ENCODE measurements at places on chromosomes 12 and 14. TPM values are rescaled to one million over a fixed set of nuclear protein-coding genes. Genes with fewer than 3 reads are reported as not detected.

GRCh38 chr14:85459361-85460000 lies 70.5 kb upstream of the FLRT2 start:
- no peak for DNase-seq

- no peak for DNase-seq
These were observed 36.0 kb downstream of the MAP3K9 start for GRCh38 chr14:70773182-70773862.

- no peak for DNase-seq
These were observed 599.8 kb upstream of the TMEM132C start for GRCh38 chr12:127667131-127667685.

DNA sequence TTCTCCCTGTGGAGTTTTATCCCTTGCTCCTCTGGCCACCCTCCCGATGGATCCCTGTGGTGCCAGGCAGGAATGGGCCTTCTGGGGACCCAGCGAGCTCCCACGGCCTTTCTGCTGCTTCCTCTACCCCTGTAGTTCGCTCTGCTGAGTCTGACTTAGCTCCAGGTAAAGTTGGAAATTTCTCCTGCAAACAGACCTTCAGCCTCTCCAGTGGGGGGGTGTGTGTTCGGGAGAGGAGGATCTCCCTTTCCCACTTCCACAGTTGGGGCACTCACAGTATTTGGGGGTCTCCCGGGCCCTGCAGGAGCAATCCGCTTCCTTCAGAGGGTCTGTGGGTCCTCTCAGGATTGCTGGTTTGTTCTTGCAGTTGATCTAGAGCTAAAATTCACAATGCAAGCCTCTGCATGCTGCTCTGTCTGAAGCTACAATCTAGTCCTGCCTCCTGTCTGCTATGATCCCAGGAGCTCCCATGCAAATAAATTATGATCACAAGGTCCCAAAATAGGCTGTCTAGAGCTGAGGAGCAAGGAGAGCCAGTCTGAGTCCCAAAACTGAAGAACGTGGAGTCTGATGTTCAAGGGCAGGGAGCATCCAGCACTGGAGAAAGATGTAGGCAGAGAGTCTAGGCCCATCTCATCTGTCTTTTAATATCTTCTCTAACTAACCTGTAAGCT lies 18.3 kb downstream of the MTRFR start:
- DNase-seq, result no peak

DNA sequence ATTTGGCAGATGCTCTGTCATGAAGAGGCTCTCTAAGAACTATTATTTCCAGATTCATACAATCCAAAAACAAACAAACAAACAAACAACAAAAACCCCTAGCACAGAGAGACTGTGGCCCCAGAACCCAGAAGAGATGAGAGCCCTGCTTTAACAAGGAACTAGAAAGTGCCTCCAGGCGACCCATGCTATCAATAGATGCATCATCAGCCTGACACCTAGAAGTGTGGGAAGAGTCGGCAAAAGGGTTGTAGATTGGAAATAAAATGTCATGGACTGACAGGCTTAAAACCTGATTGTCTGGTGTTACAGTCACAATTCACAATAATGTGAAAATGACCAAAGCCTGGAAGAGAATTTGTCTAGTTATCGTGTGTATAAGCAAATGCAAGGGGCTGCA lies 50.6 kb upstream of the FLRT2 start:
- no peak for DNase-seq

DNA sequence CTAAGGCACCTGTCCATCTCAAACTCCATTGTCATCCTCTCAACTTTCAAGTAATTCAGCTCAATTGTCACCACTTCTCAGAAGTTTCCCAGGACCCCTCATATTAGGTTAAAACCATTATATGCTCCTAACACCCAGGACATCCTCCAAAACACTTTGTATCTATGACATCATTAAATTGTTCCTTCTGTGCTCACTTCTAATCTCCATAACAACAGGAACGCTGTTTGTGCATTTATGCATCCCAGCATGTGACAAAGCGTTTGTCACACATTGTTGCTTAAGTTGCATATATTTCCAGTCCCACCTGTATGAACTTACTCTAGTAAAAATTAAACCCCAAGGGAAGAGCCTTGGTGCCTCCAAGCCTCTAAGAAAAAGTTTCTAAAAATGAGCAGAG lies 133.9 kb downstream of the TBX5 start:
- DNase-seq, result no peak

The MSI1 gene
- total RNA-seq, result 64.5 TPM

- peak; percentile 70 for DNase-seq
These were observed at the start of gene PTPRO for GRCh38 chr12:15322164-15323061. TSS of gene PTPRO (plus strand) at chr12:15322508.

The CCDC196 gene
- not detected for total RNA-seq

The SUOX gene
- 23.2 TPM for total RNA-seq

GRCh38 chr14:93207468-93208308 lies 632 bp downstream of the UBR7 start:
- DNase-seq, result peak; percentile 68

DNA sequence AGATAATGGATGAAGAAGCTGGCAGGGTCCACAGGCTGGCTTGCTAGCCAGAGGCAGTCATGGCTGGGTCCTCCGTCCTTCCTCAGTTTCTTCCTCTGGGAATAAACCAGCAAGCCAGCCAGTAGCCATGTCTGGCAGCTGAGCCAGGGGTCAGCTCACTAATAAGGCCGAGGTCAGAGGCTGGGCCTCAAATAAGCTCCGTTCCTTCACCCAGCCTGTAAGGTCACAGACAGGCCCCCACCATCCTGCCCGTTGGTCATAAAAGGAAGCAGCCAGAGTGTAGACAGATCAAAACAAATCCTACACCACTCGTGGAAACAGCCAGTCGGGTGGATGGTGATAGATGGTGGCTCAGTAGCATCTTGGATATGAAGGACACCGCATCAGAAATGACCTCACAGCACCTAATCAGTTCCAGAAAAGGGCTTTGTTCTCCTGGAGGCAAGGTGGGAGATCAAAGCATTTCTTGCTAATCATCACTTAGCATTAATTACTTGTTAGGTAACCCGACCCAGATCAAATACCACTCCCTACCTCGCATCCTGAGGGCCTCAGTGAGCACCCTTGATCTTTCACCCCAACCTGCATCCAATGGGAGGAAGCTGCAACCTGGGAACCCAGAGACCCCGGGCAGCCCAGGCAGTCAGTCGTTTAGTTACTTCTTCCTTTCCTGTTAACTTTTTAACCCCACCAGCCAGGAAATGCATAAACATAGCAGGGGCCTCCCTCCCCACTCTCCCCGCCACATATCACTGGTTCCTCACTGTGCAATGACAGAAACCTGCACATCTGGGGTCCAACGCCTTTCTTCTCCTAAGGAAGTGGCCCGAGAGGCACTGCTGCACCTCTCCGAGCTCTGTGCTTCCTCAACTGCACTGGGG lies 90.2 kb downstream of the KDM2B start:
- DNase-seq, result no peak

The CAPRIN2 gene
- 55.9 TPM for total RNA-seq

The KRT5 gene
- total RNA-seq, result not detected

DNA sequence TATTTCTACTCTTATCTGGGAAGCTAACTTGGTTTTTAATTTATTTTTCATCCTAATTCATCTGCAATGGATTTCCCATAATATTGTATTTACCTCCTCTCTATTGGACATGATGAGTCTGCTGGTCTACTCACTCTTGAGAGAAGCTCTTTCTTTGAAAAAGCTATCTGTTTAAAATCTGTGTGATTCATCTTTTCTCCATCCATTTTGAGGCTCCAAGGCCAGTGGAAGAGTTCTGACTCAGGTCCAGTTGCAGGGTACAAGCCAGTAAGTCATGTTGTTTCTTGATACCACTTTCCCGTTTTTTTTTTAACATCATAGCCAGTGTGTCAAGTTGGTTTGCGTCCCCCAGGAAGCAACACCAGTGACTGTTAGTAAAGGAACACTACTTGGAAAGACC lies 160.3 kb upstream of the BMP4 start:
- DNase-seq, result no peak

DNA sequence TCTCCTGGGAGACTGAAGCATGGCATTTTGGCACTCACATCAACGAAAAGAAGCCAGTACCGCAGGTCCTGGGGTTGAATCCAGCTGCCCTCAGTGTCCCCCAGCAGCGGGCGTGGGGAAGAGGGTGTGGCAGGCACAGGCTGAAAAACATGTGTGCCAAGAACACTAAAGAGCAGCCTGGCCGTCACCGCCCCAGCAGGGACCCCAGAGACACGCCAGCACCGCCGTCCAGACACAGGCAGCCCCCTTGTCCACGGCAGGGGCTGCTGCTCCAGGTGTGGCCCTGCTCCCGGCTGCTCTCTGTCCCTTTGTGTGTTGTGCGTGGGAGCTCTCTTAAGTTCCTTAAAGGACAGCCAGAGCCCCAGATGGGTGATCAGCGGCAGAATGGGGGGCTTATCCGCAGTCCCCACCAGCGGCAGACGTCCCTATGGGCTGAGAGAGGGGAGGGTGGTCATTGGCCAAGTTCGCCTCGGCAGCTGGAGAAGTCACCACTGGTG lies 556 bp downstream of the PHETA1 start:
- DNase-seq, result no peak

DNA sequence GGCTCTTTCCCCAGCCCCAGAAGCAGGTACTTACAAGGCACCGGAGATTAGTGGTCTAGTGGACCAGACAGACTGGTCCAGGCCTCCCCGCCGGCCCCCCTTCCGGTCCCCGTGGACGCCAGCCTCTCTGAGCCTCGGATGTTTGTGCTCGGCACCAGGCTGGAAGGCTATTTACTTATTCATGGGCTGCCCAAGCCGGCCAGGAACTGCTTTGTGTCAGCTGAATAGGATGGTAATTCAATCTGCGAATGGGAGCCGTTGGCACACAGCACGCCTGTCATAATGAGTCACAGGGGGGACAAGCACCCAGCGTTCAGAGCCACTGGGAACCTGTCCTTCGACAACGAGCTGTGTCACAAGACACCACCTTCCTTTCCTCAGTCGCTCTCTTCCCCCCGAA lies 82.3 kb downstream of the RIMBP2 start:
- DNase-seq, result peak; percentile 60

- no peak for DNase-seq
These were observed 80.9 kb upstream of the OTX2 start for GRCh38 chr14:56891226-56891625.

- no peak for DNase-seq
These were observed 16.9 kb upstream of the PPP4R4 start for GRCh38 chr14:94157197-94157596.

The NOXRED1 gene
- 0.44 TPM for total RNA-seq

DNA sequence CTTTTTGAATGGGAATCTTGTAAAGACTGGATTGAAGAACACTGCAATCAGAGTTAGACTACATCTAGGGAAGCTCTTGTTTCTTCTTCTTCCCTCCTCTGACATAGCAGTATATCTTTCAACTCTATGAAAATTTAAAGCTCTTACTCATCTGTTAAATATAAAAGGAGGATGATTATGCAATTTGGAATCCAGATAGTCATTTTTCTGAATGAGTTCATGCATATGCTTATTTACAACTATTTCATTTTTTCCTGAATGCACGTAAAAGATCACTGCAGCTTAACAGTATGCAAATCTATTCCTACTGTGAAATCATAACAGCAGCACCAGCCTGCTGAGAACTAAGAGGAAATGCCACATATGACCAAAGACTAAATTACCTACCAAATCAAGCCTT lies 133.5 kb upstream of the TMCC3 start:
- no peak for DNase-seq

GRCh38 chr14:68113343-68113930 lies 293.9 kb downstream of the RAD51B start:
- DNase-seq, result no peak

- DNase-seq, result no peak
These were observed 433.6 kb downstream of the ZFP36L1 start for GRCh38 chr14:68359022-68359836.

DNA sequence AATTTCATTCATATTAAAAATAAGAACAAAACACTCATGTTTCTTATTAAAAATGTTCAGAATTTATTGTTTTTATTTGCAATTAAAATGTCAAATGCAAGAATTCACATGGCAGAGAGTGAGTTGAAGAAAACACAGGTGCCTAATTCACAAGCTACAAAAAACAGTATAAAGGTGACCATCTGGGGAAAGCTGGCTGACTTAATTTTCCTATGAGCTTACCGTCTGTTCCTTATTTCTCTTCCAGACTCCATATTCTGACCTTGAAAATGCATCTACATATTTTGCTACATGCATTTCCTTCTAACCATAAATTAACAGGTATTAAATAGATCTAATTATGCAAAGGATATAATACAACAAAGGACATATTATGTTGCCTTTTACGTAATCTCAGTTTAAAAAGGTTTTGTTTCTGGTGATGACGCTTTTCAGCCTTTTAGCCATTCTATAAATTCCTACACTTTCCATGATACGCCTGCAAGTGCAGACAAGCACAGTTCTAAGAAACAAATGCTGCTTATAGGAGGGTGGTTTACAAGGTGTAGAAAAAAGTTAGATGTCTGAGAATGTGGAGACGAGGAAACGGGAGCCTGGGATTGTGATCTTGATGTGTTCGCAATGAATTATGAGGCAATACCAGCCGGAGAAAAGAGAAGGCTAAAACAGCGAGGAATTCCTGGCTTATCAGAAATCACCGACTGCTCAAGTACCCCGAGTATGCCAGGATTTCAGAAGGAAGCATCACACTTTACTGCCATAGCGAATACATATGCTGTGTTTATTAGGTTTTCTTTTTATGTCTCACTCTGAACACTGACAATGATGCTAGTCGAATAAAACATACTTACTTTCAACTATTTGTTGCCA lies 24.6 kb downstream of the LIN7A start:
- DNase-seq, result no peak

GRCh38 chr12:89208661-89209096 lies 143.6 kb downstream of the DUSP6 start:
- no peak for DNase-seq

The FITM1 gene
- 0.25 TPM for total RNA-seq

The SLCO1B1 gene
- 0.37 TPM for total RNA-seq

DNA sequence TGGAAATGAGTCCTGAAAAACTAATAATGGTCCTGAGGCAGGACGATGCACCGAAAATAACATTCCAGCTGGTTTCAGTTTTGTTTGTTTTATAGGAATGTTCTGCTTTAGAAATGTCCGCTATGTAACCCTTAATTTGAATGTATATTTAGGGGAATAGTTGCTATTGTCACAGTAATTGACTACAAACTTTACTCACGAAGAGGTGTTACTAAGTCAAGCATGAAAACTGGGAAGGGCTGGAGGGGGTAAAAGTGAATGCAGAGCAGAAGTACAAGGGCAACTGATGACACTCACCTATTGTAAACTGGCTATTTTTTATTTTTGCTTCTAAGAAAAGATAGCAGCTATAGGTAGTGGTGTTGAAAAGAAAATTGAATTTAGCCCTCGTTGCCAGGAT lies 230.7 kb upstream of the SYT10 start:
- DNase-seq, result no peak

The UNC79 gene
- 2.4 TPM for total RNA-seq

The GLIPR1L1 gene
- 0.69 TPM for total RNA-seq

- no peak for DNase-seq
These were observed 1.6 kb downstream of the HRK start for GRCh38 chr12:116879509-116880212.
